LNCaP clone FGC (cell line): ENCODE measurements at places on chromosomes 1 and 21.

DNA sequence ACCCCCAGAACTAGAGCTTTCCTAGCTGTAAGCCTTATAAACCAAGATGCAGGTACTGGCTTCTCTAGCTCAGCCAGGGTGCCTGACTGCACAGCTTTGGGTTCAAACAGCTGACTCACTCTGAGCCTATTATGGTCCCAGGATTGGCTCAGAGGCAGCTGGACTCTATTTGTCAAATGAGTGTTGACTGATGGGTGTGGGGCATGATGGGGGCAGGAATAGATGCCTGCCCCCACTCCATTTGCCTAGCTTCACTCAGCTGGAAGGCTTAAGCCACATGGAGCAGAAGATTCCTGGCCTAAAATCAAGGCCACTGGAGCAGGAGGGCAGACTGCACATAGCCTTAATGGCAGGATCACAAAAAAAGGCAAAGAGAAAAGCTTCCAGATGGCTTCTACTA, 90.5 kb downstream of the PIK3R3 start:
- DNase-seq = no peak

DNA sequence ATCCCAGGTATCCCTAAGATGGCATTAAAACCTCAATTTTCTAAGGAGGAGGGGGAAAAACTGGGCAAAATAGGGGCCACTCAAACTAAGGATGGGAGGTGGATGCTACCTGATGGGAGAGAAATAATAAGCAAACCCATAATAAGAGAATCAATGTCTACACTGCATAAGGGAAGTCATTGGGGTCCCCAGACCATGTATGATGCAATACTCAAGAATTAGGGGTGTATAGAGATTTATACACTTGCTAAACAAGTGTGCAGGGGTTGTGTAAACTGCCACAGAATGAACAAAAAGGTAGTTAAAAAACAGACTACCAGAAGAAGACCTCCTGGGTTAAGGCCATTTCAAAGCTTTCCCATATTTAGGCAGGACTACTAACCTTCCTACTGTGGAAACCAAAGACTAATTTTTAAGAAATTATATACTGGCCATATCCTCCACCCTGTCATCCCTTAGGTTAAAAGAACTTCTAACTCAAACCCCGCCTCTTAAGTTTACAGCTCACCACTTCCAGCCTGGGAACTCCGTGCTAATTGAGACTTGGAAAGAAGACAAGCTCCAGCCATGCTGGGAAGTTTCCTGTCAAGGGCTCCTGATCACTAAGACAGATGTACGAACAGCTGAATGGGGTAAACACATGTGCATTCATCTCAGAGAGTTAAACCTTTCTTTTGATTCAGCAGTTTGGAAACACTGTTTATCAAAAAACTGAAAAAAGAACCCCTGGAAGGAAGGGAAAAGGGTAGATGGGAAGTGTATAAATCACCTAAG, 64.4 kb upstream of the TLR5 start:
- no peak for DNase-seq

DNA sequence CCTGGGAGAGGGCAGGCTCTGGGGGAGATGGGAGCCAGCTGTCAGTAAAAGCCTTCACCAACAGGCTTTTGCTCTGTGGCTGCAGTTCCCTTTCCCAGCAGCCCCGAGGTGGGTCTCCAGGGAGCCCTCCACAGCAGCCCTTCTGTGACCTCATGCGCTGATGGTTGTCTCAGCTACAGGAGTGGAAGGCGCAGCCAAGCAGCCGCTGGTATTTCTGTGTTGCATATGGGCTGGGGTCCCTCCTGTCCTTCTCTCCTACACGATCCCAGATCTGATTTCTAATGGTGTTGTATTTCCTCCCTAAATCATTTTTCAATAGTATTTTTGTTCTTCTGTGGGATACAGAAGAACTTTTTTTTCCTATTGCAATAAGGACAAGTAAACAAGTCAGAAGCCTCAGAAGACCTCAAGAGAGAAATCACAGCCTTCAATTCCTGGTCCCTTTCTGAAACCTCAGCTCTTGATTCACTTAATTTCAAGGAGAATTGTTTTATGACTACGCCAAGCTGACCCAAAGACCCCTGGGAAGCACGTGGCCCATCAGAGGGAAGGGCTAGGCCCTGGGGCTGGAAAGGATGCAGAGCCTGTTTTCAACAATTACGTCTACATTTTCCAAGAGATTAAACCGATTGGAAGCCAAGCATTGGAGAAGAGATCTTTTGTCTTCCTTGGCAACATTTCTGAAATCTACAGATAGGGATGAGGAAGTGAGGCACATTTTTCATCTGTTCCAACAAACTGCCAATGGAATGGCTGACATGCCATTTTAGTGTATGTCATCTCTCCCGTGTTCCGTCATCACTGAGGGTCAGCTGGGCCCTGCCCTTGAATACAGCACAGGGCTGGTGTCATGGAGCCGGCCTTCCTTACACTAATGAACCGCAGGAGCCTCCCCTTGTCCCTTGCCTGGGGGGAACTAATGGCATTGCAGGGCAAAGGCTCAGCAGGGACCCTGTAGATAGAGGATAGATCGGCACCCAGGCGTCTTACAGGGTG, 42.0 kb upstream of the SCCPDH start:
- DNase-seq = no peak

GRCh38 chr1:3548156-3548893, 63.0 kb downstream of the MEGF6 start:
- DNase-seq = no peak

DNA sequence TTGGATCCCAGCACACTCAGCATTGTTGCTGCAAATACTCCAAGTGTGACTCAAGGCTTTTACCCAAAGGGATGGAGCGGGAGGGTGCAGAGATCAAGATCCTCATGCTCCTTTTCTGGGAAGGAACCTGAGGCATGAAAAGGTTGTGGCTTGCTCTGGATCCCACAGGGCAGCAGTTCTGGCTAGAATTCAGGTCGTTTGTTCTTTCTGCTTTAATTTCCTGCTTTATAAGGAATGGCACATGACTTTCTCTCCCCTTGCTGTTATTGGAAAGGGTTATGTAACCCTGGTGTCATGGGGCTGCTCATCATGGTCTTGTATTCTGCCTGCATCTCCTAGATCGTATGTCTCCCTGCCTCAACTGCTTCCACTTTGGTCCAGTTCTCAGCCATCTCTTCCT, 101.6 kb downstream of the NOS1AP start:
- no peak for DNase-seq

DNA sequence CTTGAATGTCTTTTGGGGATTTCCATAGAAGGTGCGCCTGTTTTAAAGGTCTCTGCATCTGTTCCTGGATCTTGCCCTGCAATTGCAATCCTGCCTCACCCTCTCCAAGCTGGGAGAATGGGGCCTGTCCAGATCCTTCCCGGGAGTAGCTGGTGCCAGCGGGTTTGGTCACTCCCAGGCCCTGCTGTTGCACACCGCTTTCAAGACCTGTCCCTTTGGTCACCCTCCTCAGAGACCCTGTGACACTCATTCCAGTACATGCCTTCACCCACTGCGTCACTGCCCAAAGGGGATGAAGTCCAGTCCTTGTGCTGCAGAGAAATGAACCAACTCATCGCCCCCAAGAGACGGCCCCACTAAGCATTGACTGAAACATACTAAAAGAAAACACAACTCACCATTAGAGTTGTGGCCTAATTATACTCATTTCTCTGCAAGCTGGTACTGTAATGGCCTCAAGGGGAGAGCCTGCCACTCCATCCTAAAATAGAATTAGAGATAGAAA, 1.9 kb upstream of the IRF2BP2 start:
- DNase-seq = no peak

GRCh38 chr21:43597052-43597451, 62.2 kb downstream of the HSF2BP start:
- no peak for DNase-seq

DNA sequence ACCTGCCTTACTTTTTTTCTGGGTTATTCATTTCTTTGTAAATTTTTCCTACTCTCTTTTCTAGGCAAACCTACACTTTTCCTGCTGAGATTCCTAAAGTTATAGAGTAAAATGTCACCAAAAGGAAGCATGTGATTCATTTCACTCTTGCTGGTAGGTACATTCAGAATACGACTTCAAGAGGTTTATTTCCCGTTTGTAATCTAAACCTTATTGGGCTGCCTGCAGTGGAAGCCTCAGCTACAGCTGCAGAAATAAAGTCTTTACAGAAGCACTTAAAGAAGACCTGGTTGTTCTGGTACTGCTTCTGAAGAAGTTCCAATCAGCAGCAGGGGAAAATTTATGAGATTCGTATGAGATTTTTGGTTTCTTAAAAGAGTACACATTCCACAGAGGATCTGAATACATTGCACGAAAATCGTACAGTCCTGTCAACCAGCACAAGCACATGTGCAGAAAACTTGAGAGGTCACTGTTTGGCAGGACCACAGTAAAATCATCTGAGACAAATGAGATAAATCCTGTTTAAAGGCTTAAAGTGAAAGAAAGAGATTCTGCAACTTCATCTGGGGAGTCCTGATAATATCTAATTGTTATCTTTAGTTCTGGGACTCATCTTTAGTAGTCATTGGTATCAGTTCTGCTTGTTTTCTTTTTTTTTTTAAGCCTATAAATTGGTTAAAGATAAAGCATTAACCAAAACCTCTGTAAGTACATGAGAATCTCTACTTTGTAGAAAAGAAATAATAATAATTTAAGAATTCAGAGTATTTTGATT, 109.9 kb upstream of the ADGRL2 start:
- DNase-seq = no peak

DNA sequence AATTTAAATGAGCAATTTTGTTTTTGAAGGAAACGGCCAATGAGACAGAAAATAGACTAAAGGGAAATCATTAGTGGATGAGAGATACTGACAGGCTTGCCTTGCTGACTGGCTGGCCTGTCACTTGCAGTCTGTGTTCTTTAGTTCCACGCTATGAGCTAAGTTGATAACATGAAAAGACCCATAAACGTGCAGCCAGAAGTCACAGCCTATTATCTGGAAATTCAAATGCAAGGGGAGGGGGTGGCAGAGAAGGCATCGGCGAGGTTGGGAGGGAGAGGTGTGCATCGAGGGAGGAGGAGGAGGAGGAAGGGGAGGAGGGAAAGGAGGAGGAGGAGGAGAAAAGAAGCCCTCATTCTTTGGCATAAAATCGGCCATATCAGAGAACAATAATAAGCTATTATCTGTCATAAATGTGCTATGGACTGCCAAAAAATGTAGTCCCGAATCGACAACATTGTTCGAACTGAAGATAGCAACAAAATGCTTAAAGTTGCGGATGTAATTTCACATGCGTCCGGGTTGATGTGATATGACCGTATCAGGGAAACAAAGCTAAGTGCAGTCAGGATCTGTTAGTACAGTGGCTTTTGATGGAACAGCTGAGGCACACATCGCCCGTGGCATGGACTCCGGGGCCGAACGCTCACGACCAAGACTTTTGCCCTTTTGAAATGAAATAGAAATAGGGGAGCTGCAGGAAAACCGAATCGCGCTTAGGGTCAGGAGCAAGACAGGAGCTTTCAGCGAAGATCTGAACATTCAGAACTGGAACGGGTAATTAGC, 11.6 kb upstream of the BARHL2 start:
- DNase-seq = no peak

DNA sequence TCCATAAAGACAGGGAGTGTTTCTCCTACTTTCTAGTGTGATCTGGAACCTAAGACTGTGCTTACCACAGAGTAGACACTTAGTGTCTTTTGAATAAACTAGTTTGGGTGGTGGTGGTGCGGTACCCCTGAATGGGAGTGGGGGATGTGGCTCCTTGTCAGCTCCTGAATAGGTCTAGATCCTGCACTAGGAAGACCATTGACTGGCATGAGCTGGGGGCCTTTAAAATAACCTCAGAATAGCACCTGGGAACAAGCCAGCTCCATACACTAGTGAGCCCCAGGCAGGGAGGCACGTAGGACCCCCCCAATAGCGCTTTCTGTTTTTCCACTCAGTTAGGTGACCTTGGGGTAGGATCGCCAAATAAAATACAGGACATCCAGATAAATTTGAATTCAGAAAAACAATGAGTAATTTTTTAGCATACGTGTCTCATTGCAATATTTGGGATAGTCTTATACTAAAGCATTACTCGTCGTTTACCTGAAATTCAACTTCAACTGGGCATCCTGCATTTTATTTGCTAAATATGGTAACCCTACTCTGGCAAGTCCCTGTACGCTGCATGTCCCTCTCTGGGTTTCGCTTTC, 45.6 kb downstream of the AZIN2 start:
- no peak for DNase-seq

GRCh38 chr1:159562680-159563079, 24.9 kb upstream of the APCS start:
- DNase-seq = no peak

- no peak for DNase-seq
Measured at GRCh38 chr1:175129644-175129996, 62.0 kb downstream of the TNN start.

GRCh38 chr21:24050231-24050630, 1557.0 kb downstream of the MRPL39 start:
- no peak for DNase-seq

- peak; percentile 56 for DNase-seq
Measured at GRCh38 chr1:83999316-83999819, 436 bp upstream of the TTLL7 start.

DNA sequence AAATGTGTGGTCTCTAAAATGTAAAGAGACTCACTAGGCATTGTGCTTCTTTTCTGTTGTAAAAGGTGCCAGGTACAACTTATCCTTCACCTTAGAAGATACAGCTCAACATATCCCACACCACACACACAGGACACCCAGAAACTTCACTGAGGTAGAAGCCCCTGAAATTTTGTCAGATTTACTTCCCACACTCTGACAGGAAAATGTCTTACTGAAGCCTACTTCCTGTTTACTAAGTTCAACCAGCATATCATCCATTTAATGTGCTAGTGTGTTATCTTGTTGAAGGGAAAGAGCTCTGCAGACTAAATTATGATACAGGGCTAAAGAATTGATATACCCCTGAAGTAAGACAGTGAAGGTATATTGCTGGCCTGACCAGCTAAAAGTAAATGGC, 39.9 kb upstream of the INSL5 start:
- no peak for DNase-seq

GRCh38 chr1:9909234-9910046, 629 bp downstream of the CTNNBIP1 start:
- no peak for DNase-seq

DNA sequence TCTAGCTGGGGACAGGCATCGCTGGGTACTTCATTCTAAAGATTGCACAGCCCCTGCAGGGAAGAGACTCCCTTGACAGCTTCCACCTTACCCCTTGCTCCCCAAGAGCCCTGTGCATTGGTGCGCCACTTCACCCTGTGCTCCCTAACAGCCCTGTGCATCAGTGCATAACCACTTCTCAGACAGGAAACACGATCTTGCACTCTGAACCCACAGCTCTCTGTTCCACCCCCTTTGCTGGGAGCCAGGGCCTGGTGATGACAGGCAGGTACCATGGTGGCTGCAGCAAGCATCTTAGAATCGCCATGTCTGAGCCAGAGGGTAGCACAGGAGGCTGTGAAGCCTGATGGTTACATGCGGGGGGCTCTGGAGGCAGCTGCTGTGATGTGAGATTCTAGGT, 5.0 kb downstream of the ALPL start:
- no peak for DNase-seq

- no peak for DNase-seq
Measured at GRCh38 chr21:34011660-34012059, 61.7 kb upstream of the MRPS6 start.

- DNase-seq = no peak
Measured at GRCh38 chr1:209576392-209577197, 6.9 kb upstream of the CAMK1G start.
